ENCODE measurements at places on chromosomes 1 and 21. TPM values are rescaled to one million over a fixed set of nuclear protein-coding genes. Genes with fewer than 3 reads are reported as not detected.

DNA sequence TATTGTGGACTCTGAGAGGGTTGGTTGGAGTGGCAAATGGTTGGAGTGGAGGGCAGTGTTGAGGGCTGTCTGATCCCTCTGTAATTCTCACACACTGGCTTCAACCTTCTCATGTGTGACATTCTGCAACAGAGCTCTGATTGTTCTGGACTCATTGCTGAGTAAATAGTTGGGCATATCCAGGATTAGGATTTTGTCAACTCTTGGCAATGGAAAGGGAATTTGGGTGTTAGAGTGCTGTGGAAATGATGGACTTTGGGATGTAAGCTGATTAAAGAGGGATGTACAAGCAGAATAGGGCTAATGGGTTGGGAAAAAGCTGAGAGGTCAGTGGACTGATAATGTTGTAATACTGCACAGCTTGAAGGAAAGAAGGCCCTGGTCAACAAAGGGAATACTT lies 16.5 kb downstream of the TLCD4 start:
- H3K27ac ChIP-seq: no peak overlapping the region
- H3K27me3 ChIP-seq: no peaks in the 10 kb centered on the region
- no peaks in the 10 kb centered on the region for H3K36me3 ChIP-seq
- no peak for DNase-seq
- no peaks in the 10 kb centered on the region for H3K4me1 ChIP-seq
- H3K4me3 ChIP-seq: no peak overlapping the region

DNA sequence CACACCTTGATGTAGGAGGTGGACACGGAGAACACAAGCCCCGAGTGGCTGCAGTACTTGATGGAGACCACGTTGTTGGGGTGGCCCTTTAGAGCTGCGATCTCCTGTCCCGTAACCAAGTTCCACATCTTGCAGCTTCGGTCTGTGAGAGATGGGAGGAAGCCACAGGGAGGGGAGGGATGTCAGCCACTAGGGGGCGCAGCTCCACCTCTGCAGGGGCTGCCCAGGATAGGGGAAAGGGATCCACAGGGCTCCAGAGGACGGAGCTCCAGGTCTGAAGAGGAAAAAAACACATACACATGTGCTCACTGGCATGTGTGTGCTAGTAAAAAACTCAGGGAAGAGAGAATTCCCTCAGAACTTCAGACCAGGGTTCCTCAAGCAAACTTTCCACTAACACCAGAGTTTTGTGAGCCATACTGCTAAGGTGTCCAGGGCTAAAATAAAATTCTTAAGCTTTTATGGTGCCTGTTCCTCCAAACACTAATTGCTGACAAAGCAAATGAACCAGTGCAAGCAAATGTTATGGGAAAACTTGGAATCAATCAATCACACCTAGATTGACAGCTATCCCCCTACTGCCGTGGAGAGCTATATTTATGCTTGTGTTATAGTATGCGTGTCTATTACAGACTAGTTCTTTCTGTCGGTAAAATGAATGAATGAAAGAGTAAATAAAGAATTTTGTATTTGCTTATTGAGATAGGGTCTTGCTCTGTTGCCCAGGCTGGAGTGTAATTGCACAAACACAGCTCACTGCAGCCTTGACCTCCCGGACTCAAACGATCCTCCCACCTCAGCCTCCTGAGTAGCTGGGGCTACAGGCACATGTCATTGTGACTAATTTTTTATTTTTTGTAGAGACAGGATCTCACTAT lies 43.7 kb downstream of the KIF21B start:
- H3K36me3 ChIP-seq: peaks cover 6% of the 10 kb centered on the region
- H3K4me1 ChIP-seq: no peaks in the 10 kb centered on the region
- no peak overlapping the region for H3K4me3 ChIP-seq
- no peak overlapping the region for H3K27ac ChIP-seq
- peak; percentile 47 for DNase-seq

DNA sequence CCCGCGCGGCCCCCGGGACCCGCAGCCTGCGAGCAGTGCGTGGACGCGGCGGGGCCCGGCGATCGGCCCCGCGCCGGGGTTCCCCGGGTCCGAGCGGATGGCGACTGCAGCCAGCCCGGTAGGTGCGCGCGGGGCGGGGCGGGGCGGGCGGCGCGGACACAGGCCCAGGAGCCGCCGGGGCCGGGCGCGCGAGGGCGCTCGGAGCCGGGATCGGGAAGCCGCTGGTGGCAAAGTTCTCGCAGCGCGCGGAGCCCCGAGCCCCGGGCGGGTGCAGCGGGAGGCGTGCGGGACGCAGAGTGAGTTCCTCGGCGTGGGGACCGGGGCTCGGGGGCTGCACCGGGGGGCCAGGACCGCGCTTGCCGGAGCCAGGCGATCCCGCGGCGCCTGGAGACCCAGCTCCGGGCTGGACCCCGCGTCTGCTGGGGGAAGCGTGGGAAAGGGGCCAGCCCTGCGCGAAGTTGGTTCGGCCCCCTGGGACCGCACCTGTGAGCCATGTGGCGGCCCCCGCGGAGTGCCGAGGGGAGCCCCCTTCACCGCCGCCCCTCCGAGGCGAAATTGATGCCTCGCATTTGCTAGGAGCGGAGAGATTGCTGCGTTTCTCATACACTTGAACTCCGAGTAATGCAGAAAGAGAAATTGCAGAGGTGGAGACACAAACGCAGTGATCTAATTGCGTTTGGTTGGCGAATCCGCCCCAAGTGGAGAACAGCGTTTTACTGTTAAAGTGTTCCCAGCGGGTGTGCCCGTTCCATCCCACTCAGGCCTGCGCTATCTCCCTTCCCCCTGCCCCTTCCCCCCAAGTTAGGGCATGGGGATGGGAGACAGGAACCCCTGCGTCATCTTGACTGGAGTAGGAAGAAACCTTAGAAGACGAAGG lies 228.9 kb upstream of the TMEM51 start:
- H3K4me1 ChIP-seq: peaks cover 4% of the 10 kb centered on the region
- no peak for DNase-seq
- H3K4me3 ChIP-seq: peak overlapping the region; percentile 33
- no peak overlapping the region for H3K27ac ChIP-seq

UBL4B gene
- total RNA-seq: not detected

- H3K36me3 ChIP-seq: peaks cover 23% of the 10 kb centered on the region
- no peaks in the 10 kb centered on the region for H3K27me3 ChIP-seq
- peak overlapping the region; percentile 54 for H3K4me3 ChIP-seq
- H3K4me1 ChIP-seq: peaks cover 2% of the 10 kb centered on the region
Observed at GRCh38 chr1:87335175-87335884, 6.7 kb downstream of the LMO4 start.

CLCA2 gene
- total RNA-seq: not detected

TRIM58 gene
- total RNA-seq: 2.8 TPM

B3GALT5 gene
- 23.8 TPM for total RNA-seq

- H3K4me3 ChIP-seq: no peak overlapping the region
- DNase-seq: no peak
- H3K27me3 ChIP-seq: no peaks in the 10 kb centered on the region
- no peaks in the 10 kb centered on the region for H3K4me1 ChIP-seq
Observed at GRCh38 chr1:180762796-180763195, 131.0 kb downstream of the XPR1 start.

- DNase-seq: peak; percentile 90
- H3K27me3 ChIP-seq: no peaks in the 10 kb centered on the region
- no peaks in the 10 kb centered on the region for H3K36me3 ChIP-seq
- peak overlapping the region; percentile 97 for H3K27ac ChIP-seq
Observed at GRCh38 chr1:244970236-244970743, 105.9 kb upstream of the HNRNPU start.

RAB7B gene
- not detected for total RNA-seq

GRCh38 chr1:236393681-236394481 lies at the start of gene EDARADD:
Gene EDARADD (plus strand): TSS chr1:236394286. CDS start chr1:236394445, 159 bp downstream.
- no peak within 1 kb of the TSS for H3K27ac ChIP-seq
- peak within 1 kb of the TSS; percentile 88 for H3K4me3 ChIP-seq
- H3K36me3 ChIP-seq: no peaks in the 10 kb centered on the region

- no peak overlapping the region for H3K27ac ChIP-seq
- H3K36me3 ChIP-seq: no peaks in the 10 kb centered on the region
- peak overlapping the region; percentile 72 for H3K4me3 ChIP-seq
- H3K27me3 ChIP-seq: peaks cover 15% of the 10 kb centered on the region
Observed at GRCh38 chr1:115829023-115829674, 11.8 kb downstream of the NHLH2 start.

RABIF gene
- total RNA-seq: 6.5 TPM

GREM2 gene
- total RNA-seq: not detected

GRCh38 chr1:164587617-164588501 lies 28.9 kb downstream of the PBX1 start:
- no peak overlapping the region for H3K27ac ChIP-seq
- peaks cover 25% of the 10 kb centered on the region for H3K4me1 ChIP-seq
- no peak for DNase-seq

- no peaks in the 10 kb centered on the region for H3K36me3 ChIP-seq
- H3K27me3 ChIP-seq: no peaks in the 10 kb centered on the region
- H3K4me3 ChIP-seq: no peak overlapping the region
- no peak for DNase-seq
- no peaks in the 10 kb centered on the region for H3K4me1 ChIP-seq
Observed at GRCh38 chr21:26422138-26422537, 150.9 kb downstream of the CYYR1 start.

TRNP1 gene
- 51.7 TPM for total RNA-seq

PTCH2 gene
- 1.2 TPM for total RNA-seq

DNA sequence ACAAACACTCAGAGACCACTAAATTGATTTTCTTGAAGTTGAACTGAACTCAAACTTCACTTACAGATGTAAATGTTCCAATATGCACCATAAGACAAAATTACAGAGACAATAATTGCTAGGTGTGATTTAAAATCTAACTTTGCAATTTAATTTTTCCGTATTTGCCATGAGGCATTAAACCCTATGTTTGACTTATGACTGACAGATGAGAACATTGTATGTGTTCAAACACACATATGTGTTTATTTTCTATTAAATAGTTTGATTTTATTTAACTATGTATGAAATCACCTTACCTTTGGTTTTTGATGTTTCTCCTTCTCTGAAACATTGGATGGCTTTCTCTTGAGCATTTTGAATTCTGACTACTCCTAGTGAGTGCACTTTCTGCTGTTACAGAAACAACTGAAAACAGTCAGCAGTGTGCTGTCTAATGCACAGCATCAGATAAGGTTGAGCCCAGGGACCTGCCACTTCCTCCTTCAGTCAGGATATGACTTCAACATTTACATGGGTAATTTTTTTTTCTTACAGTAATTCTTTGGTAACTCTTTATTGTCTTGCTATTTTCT lies at the start of gene SAMSN1:
TSS of gene SAMSN1 (minus strand) at position 410 of the 575 bp plus-strand sequence. CDS start at position 356, 54 bp downstream.
- no peaks in the 10 kb centered on the region for H3K36me3 ChIP-seq
- H3K4me3 ChIP-seq: no peak within 1 kb of the TSS
- no peaks in the 10 kb centered on the region for H3K27me3 ChIP-seq

DNA sequence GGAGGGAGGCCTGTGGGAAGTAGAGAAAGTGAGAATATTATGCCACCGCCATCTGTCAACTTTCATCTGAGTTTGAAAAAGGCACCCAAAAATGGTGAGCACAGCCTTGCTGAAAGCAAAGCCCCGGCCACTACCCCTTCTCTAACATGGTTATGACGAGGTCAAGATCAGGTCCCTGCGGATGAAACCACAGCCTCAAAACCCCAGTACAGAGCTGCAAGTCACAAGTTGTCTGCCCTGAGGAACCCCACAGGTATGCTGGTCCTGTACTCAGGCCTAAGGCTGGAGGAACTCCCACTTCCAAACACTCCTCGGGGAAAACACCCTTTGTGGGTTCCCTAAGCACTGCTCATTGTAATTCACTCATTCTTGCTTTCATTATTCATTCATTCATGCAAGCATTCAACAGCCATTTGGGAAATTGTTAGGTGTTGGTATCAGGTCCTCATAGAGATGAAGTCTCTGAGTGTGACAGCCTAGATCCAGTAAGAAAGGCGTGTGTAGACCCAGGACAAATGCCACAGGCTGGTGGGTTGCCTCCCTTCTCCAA lies 216.6 kb upstream of the EDN2 start:
- no peaks in the 10 kb centered on the region for H3K4me1 ChIP-seq
- no peak overlapping the region for H3K27ac ChIP-seq
- no peaks in the 10 kb centered on the region for H3K36me3 ChIP-seq
- H3K27me3 ChIP-seq: no peaks in the 10 kb centered on the region
- no peak overlapping the region for H3K4me3 ChIP-seq

DNA sequence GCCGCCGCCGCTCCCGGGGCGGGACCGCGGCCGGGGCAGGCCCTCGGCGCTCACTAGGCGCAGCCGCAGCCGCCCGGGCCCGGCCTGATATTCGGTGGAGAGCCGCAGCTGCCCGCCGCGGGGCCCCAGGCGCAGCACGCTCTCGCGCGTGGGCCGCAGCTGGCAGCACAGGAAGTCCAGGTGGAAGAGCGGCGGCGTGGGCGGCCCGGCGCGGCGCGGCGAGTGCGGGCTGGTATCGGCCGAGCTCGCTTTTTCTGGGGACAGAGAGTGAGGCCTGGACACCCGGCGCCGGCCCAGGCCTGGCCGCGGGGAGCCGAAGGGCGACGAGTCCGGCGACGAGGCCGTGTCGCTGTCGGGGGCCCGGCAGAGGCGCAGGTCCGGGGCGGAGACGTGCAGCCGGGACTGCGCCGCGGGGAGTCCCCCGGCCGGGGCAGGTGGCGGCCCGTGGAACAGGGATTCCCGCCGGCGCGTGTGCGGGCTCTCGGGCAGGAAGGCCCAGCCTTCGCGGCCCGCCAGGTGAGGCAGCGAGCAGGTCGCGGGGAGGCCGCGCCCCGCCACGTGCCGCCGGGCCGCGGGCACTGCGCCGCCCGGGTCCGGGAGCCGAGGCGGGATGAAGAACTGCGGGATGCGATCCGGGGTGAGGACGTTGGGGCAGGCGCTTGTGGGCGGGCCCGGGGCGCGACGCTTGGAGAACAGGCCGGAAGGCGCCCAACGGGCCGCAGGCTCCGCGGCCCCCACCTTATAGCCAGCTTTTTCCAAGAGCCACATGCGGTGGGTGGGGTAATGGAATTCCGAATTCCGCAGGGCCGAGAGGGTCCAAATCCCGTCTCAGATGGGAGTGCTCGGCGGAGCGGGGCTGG lies 1.2 kb downstream of the C2CD4D start:
- H3K27ac ChIP-seq: no peak overlapping the region
- H3K4me3 ChIP-seq: peak overlapping the region; percentile 43
- peaks cover 24% of the 10 kb centered on the region for H3K27me3 ChIP-seq

DNA sequence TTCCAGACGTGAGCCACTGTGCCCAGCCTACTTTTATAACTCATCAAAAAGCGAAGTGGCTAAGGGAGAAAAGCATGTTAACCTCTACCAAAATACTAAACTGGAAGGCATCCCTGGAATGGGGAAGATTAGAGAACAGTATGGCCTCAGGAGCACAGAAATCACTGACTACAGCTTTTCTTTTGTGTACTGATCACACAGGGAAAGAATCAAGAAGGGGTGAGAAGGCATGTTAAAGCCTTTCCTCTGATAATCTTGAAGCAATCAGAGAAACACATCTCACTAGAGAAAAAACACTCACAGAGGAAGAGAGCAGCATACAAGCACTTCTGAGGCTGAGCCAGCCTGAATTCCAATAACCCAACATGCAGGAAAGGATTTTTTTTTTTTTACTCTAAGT lies 10.7 kb downstream of the PCAT6 start:
- H3K4me3 ChIP-seq: no peak overlapping the region
- no peaks in the 10 kb centered on the region for H3K4me1 ChIP-seq
- no peaks in the 10 kb centered on the region for H3K36me3 ChIP-seq
- no peak for DNase-seq
- no peaks in the 10 kb centered on the region for H3K27me3 ChIP-seq
- no peak overlapping the region for H3K27ac ChIP-seq

- no peak for DNase-seq
- H3K27me3 ChIP-seq: no peaks in the 10 kb centered on the region
- no peaks in the 10 kb centered on the region for H3K4me1 ChIP-seq
- H3K4me3 ChIP-seq: no peak overlapping the region
Observed at GRCh38 chr1:206537141-206537540, 29.8 kb downstream of the RASSF5 start.

NECTIN4 gene
- total RNA-seq: 0.29 TPM

PODN gene
- total RNA-seq: 0.17 TPM

GRCh38 chr1:228073857-228074545 lies 8.5 kb upstream of the ARF1 start:
- H3K27me3 ChIP-seq: peaks cover 20% of the 10 kb centered on the region
- no peak overlapping the region for H3K4me3 ChIP-seq
- H3K27ac ChIP-seq: no peak overlapping the region
- H3K4me1 ChIP-seq: peaks cover 14% of the 10 kb centered on the region
- DNase-seq: no peak
- no peaks in the 10 kb centered on the region for H3K36me3 ChIP-seq
